Cerebellum (tissue), 4 donors: ENCODE measurements at places on chromosomes 7 and 10.
A peak's percentile ranks its signal among the peaks of the same experiment; 100 is the strongest.

DNA sequence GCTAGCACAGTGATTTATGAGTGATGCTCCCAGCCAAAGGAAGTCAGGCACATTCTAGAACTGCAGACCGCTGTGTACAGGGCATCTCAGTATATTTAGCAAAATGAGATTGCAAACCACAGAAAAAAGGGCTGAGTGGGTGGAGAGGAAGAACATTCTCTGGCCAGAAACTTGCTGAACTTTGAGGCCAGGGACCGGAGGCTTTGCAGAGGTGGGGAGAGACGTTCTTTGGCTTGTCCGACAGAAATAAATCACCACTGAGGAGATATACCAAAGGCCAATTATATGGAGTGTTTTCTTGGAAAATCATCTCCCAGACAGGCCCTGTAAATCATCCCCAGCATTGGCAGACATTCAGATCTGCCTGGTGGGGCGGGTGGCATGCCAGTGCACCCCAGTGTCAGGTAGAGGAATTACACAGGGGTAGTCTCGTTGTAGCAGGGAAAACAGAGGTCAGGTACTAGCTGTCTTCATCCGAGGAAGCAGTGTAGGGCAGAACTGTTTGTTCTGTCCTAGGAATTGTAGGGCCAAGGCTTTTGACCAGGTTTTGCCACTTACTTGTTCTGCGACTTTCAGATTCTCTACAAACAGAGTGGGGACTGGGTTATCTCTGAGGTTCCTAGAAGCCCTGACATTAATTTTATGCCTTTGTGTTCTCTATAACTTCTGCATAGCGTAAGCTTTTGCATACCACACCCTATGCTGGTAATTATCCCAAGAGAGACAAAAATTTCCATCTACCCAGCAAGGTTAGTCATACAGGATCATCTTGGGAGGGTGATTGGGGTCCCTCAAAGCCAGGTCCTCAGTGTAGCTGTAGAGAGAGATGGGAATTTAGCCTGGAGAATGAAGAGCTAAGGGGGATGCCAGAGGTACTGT, 655.6 kb downstream of the LRMDA start:
- no peak for DNase-seq

- no peak for DNase-seq
Measured at GRCh38 chr10:61888744-61889143, 12.8 kb upstream of the ARID5B start.

GRCh38 chr10:114631666-114632417, 26.2 kb downstream of the ABLIM1 start:
- DNase-seq: peak; percentile 50

DNA sequence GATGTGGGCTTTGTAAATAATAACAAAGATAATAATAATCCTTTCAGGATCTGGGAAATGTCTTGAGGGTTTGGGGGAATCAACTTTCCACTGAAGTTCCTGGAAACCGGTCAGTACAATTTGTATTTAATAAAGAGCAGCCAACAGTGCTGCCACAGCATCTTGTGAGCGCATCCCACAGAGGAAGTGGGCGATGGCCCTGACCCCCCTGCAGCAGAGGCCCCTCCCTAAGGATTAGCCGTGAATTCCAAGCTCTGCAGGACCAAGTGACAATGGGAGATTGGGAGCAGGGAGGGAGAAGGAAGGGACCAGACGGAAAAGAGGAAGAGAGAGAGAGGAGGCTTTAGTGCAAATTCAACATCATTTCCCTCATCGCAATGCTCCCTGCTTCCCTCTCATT, 349.2 kb downstream of the RNLS start:
- no peak for DNase-seq

- no peak for DNase-seq
Measured at GRCh38 chr7:23109470-23109869, 3.9 kb downstream of the KLHL7 start.

GRCh38 chr10:33055625-33056024, 97.6 kb upstream of the ITGB1 start:
- DNase-seq: no peak

GRCh38 chr10:107443813-107444212, 279.3 kb upstream of the SORCS1 start:
- no peak for DNase-seq

DNA sequence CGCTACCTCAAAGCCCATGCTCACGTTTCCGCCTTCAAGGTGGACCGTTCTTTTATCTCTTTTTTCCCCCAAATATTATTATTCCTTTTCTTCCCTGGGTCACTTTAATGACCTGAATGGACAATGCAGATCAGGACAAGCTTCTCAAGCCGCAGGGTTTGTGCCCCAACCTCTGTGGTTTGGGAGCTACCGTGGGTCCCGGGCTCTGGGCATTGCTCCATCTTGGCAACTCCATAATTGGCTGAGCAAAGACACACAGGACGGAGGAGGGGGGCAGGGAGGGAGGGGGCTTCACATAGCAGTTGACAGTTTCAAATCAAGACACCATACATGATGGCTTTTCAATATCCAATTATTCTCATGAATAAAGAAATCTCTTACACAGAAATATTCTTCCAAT, 308.1 kb upstream of the FZD8 start:
- no peak for DNase-seq

- no peak for DNase-seq
Measured at GRCh38 chr10:63415640-63416244, 50.0 kb downstream of the JMJD1C start.
